ENCODE measurements at places on chromosomes 1 and 21.

- DNase-seq = no peak
These were observed 40.1 kb downstream of the BCAR3 start for GRCh38 chr1:93641527-93641926.

DNA sequence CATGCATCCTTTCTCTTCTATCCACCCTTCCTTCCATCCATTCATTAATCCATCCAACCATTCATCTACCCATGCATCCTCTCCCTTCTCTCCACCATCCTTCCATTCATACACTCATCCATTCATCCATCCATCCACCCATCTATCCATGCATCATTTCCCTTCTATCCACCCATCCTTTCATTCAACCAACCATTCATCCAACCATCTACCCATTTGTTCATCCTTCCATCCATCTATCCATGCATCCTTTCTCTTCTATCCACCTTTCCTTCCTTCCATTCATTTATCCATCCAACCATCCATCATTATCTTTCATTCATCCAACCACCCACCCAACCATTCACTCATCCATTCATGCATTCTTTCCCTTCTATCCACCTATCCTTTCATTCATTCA lies 188.4 kb downstream of the NPHP4 start:
- DNase-seq = no peak

DNA sequence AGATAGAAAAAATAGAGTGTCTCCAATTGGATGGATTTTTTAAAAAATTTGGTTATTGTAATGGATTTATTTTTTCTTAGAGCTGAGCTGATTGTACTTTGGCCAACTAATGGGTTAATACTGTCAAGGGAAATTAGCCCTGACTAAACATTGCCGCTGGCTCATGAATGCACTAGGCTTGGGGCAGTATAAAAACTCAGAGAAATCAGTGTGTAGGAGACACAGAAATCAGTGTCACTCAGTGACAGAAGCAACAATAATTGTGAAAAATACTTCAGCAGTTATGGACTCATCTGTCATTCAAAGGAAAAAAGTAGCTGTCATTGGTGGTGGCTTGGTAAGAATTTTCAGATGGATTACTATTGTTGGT lies at the start of gene KMO:
Gene KMO (plus strand): TSS at position 217 of the 370 bp plus-strand sequence. CDS start 67 bp downstream, at position 284.
- no peak for DNase-seq

DNA sequence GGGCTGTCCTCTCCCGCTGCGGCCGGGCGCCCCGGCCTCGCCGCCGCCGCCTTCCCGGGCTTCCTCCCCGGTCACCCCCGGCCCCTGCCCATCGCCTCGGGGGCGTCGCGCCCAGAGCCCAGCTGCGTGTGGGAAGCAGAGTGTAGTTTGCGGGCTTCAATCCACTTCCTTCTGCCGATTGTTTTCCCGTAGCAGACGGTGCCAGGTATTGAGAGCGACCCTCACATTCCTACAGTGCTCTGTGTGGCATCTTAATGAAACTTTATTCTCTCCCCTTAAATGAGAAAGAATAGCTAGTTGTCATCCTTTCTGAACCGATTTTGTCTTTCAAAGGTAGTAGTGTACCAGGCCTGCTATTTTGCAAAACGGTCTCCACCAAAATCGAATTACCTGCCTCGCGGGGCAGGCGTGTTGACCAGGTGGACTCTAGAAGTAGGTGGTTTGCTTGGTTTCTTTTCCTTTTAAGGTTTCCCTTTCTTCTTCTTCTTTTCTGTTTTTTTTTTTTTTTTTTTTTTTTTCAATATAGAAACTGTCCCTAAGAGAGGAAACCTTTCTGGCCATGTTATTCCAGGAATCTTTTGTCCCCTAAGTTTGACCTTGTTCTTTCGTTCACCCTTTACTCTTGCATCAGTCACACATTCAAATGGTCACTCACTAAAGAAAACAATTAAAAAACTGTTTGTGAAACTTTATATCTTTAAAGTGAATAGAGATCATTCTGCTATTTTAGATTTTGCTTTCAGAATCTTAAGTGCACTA lies 881 bp downstream of the USP25 start:
- DNase-seq = no peak

DNA sequence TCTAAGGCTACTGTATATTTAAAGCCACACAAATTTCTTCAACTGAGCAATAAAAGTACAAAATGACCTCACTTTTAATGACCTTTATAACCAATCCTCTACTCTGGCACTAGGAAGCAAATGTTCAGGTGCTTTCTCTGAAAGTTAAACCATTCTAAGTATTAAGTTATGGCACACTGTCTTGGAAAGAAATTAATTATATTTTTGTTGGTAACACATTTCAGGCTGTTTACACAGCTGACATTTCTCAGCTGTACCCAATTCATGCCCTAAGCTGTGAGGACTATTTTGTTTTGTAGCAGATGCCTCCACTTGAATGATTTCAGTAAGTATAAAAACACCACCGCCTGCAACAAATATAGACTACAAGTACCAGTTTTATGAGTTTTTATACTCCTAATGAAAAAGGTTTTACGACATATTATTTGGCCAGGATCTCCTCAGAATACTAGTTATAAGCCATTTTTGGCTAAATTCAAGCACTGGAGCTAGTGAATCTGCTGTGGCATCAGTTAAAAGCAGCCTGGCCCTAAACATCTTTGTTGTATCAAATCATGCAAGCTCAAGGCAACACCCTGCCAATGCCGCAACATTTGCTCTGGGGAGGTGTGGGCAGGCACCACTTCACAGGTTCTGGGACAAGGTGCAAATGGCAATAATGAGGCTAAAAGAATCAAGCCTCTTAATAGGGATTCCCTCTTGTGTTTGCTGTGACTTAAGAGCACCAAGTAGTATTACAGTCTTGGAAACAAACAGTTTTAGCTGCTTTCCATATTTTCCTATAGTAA lies 228.4 kb upstream of the DMRTA2 start:
- DNase-seq = no peak

GRCh38 chr1:182085726-182086125 lies 24.2 kb upstream of the ZNF648 start:
- DNase-seq = no peak

GRCh38 chr1:14067711-14068110 lies 367.7 kb downstream of the PRDM2 start:
- DNase-seq = no peak

DNA sequence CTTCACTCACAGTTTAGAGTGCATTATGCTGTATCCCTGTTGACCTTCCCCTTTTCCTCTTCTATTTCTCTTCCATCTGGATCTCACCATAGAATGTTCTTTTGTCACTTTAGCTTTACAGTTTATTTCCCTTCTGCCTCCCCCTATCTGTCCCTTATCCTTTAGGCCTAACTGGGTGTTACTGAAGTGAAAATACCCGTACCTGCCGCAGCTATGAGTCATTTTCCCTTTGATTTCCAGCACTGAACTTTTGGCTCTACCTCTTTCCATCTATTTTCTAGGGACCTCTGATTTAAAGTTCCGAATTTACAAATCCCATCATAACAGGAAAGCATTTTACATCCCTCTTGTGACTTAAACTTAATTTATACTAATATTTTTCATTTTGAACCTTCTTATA lies 19.7 kb downstream of the ITSN1 start:
- no peak for DNase-seq

GRCh38 chr1:240235521-240236288 lies 144.0 kb downstream of the FMN2 start:
- no peak for DNase-seq

DNA sequence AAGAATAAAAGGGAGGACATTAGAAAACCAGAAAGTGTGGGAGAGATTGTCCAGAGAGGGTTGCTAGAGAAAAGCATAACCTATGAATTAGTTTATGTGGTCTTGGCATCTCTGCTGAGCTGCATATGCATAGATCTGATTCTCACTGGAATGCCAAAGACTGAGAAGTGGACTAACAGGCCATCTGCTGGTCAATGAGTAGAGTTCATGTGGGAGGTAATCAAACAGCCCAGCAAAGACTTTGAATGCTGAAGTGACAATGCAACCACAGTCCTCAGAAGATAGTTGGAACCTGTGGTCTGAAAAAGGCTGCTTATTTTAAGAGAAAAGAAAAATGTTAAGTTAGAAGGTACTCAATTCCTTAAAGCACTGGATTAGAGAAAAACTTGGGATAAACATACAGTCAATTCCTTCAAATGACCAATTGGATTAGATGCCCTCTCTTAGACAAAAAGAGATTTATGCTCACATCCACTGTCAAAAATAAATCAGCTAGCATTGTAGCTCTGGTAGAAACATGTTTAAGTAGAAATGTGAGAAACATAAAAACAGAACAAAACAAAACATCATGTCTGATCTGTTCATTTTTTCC lies 382.8 kb downstream of the AMY1C start:
- no peak for DNase-seq

DNA sequence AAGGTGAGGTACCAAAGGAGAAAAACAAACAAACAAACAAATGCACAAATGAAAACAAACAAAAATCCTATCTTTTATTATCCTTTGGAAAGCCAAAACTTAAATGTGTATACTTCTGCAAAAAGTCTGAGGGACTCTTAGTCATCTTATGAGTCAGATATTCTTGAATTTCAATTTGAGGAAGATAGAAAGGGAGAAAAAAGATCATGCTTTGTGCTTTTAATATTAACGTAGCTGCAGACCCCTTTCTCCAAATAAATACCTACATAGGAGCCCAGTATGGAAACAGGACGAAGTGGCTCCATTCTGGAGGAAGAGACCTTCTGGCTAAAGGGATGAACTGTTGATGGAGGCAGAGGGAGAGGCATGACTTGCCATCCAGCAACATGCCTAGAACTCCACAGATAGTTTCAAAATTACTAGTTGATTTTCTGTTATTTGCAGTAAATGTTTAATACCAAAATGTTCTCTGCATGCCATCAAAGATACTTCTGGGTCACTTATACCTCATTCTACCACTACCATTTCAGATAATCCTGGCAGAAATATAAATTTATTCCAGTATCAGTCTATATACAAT lies 25.4 kb downstream of the NUP210L start:
- DNase-seq = no peak

GRCh38 chr21:16473988-16474387 lies 744.2 kb downstream of the USP25 start:
- no peak for DNase-seq

DNA sequence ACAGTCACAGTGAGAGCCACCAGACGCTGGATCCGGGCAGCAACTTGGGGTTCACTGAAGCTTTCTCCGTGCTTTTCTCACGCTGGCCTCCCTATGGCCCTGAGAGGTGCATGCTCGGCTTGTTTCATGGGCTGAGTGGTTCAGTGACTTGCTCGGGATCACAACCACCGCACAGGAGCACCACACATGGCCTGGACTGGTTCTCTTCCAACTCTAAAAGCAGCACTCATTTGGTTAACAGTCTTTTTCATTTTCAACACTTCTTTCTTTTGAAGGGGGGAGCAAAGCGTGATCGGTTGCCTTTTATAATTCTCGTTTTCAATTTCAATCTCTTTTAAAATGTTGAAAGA lies 26.2 kb downstream of the UBIAD1 start:
- DNase-seq = no peak

- DNase-seq = no peak
These were observed 121.7 kb downstream of the DTL start for GRCh38 chr1:212157252-212157651.

- no peak for DNase-seq
These were observed 12.4 kb downstream of the ACBD6 start for GRCh38 chr1:180489976-180490375.

DNA sequence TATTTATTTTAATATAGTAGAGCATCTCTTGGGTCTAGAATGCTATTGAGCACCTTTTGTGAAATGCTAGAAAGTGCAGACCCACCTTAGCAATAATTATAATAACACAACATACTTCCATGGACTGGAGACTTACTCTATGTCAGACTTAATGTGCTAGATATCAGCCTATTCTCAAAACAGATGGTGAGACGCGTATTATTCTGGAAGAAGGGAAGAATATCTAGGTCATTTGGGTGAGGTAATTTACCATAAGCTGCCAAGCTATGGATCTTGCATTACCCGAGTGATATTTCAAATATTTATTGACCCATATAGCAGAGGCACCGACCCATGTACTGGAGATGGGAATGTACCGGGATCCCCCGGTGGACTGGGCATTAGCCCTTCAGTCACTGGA lies 20.6 kb upstream of the IFNLR1 start:
- DNase-seq = no peak

DNA sequence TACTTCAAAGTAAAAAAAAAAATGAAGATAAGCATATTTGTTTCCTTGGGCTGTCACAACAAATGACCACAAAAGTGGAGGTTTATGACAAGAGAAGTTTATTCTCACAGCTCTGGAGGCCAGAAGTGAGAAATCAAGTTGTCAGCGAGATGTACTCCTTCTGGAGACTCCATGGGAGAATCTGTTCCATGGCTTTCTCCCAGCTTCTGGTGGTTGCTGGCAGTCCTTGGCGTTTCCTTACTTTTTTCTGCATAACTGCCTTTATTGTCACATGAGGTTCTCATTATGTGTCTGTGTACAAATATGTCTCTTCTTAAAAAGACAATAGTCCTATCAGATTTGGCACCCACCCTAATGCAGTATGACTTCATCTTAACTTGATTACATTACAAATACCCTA lies 398.3 kb downstream of the KCNT2 start:
- DNase-seq = no peak

GRCh38 chr1:207973898-207974568 lies 63.1 kb upstream of the CD34 start:
- no peak for DNase-seq

DNA sequence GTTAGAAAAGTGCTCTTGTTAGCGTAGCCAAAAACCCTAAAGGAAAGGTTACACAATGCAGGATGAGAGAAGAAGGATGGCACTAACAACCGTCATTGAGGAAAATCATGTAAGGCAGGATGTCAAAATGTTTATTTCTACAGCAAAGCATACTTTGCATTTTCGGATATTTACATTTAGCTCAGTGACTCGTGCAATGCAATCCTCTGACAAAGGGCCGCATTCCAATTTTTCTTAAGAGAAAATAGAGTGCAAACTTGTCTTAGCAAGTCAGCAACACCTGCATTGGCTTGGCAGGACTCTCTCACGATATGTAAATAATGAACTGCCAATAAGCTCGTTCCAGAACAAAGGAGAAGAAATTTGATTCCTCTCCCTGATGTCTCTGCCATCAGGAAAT lies 33.3 kb downstream of the TIAM1 start:
- DNase-seq = no peak

- DNase-seq = no peak
These were observed 7.9 kb upstream of the LORICRIN start for GRCh38 chr1:153251562-153251961.

DNA sequence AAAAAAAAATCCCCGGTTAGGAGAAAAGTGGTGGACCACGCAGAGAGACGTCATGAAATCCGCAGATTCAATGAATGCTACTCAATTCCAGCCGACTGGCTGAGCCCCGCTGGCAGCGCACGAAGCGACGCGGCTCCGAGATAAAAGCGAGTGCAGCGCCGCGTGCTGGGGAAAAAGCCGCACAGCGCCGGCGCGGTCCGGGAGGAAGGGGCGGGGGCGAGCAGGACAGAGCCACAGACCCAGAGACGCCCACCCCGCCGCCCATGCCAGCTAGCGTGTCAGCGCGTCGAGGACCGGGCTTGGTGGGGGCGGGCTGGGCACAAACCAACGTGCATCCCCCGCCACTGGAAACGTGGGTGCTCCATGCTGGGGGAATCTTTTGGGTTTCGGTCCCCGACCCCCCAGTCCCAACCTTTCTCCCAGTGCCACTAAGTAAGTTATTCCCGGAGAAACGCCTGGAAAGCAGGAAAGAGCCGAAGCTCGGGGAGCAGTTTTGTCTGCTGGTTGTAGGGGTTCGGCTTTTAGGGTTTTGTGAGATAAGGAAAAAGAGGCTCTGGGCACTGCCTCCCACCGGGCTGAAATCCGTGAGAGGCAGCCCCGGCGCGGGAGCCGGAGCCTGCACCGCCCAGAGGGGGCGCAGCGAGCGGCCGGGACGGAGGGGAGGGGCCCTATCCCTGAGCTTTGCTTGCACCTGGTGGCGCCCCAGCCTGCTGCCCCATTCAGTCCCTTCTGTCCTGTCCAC lies at the start of gene KCNJ6:
Gene KCNJ6 (minus strand): TSS at position 148 of the 742 bp plus-strand sequence. CDS start 75,775 bp downstream, outside the sequence.
- DNase-seq = no peak

GRCh38 chr1:186082235-186082937 lies 292.7 kb downstream of the TPR start:
- no peak for DNase-seq

All from stimulated activated CD8-positive, alpha-beta memory T cell treated with anti-CD3 and anti-CD28 coated beads, Interleukin-15, amount 100 ng/mL, for 4 hours (primary cell).